Small intestine (tissue), 16 donors: ENCODE measurements at places on chromosomes 4 and X. TPM values are rescaled to one million over a fixed set of nuclear protein-coding genes. Genes with fewer than 3 reads are reported as not detected.

The PAGE2B gene
- polyA plus RNA-seq = not detected

The KIT gene
- 0.54 TPM for polyA plus RNA-seq

The TRAPPC11 gene
- 19.9 TPM for polyA plus RNA-seq

The DACH2 gene
- not detected for polyA plus RNA-seq

The AVPR2 gene
- polyA plus RNA-seq = 3.5 TPM

The ATP5ME gene
- polyA plus RNA-seq = 806 TPM

DNA sequence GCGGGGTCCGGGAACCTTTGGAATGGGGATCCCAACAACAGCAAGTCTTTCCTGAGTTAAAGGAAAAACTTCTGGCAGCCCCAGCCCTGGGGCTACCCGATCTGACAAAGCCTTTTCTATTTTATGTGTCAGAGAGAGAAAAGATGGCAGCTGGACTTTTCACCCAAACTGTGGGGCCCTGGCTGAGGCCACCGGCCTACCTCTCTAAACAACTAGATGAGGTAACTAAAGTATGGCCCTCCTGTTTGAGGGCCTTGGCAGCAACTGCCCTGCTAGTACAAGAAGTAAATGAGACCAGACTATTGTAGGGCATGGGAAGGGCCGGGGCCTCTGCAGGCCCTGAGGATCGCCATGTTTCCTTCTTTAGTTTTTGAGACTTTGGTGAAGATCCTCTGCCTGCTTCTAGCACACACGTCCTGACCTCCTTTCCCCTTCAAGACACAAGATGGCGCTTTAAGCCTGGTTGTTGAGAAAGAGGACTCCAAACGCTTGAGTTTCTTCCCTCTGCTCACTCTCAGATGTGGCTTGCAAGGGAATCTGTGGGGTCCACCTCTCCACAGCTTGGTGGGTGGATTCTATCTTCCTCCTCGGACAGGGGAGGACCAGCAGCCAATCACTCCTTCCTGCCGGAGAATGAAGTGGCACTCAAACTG lies 18.5 kb upstream of the DRD5 start:
- H3K4me3 ChIP-seq = no peak overlapping the region
- DNase-seq = peak; percentile 77
- H3K36me3 ChIP-seq = no peaks in the 10 kb centered on the region
- peaks cover 2% of the 10 kb centered on the region for H3K27me3 ChIP-seq

DNA sequence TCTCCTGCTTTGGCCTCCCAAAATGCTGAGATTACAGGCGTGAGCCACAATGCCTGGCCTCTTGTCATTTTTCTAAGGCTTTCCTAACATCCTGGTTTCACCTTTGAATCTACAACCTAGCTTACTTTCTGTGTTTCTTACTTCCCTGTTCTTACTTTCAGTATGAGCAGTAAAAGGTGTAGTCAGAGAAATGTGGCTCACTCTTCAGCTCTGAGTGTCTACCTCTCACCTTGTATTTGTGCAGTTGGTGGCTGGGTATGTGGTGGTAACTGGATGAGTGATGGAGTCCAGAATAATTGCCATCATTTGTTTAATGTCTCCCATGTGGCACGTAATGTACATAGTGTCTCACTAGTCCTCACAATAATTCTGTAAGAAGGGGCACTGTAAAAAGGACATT lies 19.1 kb upstream of the CXCL11 start:
- H3K36me3 ChIP-seq = no peaks in the 10 kb centered on the region
- H3K27me3 ChIP-seq = no peaks in the 10 kb centered on the region
- DNase-seq = peak; percentile 36
- H3K4me1 ChIP-seq = peaks cover 2% of the 10 kb centered on the region
- H3K27ac ChIP-seq = no peak overlapping the region

- H3K27me3 ChIP-seq = no peaks in the 10 kb centered on the region
- no peaks in the 10 kb centered on the region for H3K36me3 ChIP-seq
- no peak overlapping the region for H3K4me3 ChIP-seq
- no peak overlapping the region for H3K27ac ChIP-seq
- DNase-seq = no peak
- no peaks in the 10 kb centered on the region for H3K4me1 ChIP-seq
These were observed 680.9 kb upstream of the ATOH1 start for GRCh38 chr4:93147524-93148212.

DNA sequence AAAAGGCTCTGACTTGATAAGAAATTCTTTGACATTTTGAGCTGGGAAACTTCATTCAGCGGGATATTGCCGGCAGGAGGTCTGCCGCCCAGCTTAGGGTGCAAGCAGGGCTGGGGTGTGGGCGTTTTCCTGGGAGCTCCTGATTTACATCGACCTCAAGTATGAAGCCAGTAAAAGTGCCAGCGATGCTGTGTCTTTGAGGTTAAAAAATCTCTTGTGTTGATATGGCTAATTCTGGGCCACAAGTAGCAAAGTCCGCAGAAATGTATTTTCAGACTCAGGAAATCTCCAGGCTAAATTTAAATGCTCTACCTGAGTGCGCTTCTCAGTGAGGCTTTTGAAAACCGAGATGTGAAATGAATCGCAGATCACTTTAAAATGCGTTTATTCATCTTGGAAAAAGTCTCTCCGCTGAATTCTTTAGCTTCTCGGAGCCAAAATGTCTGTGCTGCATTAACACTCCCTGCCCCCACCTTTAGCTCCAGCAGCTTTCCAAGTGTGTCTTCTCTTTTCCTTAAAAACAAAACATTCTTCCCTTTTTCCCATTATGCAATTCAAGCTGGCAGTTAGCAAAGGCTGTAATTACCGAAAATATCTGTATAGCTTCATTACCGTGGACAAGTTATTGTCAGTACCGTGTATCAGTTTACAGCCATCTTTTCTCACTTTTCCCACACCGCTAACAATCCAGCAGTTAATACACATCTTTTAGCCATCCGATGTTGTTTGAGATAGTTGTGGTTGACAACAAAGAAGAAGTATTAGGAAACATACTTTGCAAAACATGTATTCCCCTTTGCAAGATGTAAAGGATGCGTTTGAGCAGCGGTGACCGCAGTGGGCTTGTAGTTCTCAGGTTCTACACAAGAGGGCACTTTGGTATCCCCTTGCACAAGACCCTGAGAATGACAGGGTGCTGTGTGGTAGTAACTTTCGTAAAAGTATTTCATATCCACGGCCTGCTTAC lies 136.0 kb upstream of the STX18 start:
- H3K4me3 ChIP-seq = no peak overlapping the region
- no peaks in the 10 kb centered on the region for H3K36me3 ChIP-seq
- no peaks in the 10 kb centered on the region for H3K27me3 ChIP-seq
- no peak overlapping the region for H3K27ac ChIP-seq
- peaks cover 23% of the 10 kb centered on the region for H3K4me1 ChIP-seq

DNA sequence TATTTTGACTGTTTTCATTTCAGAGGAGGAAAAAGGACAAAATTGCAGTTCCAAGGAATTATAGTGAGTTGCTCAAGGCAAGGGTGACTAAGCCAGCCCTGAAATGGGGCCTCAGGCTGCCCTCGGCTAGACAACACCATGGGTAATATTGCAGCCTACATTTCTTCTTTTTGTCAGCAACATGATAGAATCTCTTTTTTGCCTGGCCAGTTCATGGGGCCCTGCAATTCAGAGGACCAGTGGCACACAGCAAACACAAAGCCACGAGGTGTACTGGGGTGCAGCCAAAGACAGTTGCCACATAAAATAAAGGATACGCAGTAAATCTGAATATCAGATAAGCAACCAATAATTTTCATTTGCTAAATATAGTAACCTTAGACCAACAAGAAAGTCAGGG lies 41.8 kb downstream of the RBM47 start:
- H3K27me3 ChIP-seq = no peaks in the 10 kb centered on the region
- no peak overlapping the region for H3K27ac ChIP-seq
- DNase-seq = peak; percentile 43
- no peaks in the 10 kb centered on the region for H3K36me3 ChIP-seq

GRCh38 chrX:45774961-45775360 lies 574.3 kb upstream of the DIPK2B start:
- H3K4me3 ChIP-seq = no peak overlapping the region
- DNase-seq = no peak
- no peaks in the 10 kb centered on the region for H3K36me3 ChIP-seq
- no peak overlapping the region for H3K27ac ChIP-seq
- H3K27me3 ChIP-seq = no peaks in the 10 kb centered on the region

DNA sequence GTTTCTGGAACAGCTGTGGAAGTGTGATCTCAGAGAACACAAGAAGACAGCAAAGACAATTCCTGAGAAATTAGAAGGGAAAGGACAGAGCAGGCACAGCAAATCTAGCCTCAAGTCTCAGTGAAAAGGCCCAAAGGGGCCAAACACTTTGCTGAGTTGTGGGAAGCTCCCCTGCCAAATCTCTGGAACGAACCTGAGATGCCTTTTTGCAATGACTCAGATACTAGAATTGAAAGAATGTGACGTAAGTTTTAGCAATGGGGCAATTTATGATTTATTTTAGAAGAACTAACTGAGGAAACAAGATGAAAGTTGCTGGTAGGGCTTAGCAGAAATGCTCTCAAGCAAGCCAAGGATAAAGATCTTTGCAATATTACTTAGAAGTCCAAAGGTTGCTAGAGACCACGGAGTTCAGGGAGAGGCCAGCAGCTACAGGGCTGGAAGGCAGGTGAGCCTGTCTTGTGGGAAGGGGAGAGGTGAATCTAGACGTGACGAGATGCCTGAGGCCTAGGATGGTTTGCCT lies 92.8 kb downstream of the AMELX start:
- peak overlapping the region; percentile 54 for H3K27ac ChIP-seq
- peak; percentile 69 for DNase-seq
- H3K4me1 ChIP-seq = no peaks in the 10 kb centered on the region

DNA sequence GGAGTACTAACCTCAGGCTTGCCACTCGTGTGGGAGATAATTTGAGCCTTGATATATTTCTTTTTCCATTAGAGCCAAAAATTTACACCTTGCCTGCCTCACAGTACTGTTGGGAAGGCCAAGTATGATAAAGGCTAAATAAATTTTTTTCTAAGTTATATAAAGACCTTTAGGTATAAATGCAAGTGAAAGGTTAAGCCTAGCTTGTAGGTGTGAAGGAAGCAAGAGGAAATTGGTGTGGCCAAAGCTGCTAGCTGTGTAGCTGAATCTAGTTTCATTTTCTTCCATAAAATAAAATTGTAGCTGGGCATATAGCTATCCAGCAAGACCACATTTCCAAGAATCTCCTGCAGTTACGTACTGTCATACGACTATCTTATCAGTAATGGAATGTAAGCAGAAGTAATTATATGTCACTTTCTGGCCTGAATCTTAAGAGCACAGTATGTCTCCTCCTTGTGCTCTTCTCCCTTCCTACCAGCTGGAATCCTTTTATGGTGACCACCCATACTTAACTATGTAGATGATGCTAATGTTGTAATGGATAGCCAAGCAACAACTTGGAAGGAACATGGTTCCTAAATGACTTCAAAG lies 14.3 kb upstream of the GABRE start:
- H3K36me3 ChIP-seq = no peaks in the 10 kb centered on the region
- peaks cover 3% of the 10 kb centered on the region for H3K4me1 ChIP-seq
- H3K27ac ChIP-seq = peak overlapping the region; percentile 45
- no peak overlapping the region for H3K4me3 ChIP-seq
- H3K27me3 ChIP-seq = no peaks in the 10 kb centered on the region

GRCh38 chr4:3335385-3335784 lies 42.6 kb downstream of the RGS12 start:
- H3K4me3 ChIP-seq = no peak overlapping the region
- no peak for DNase-seq
- H3K27ac ChIP-seq = no peak overlapping the region
- H3K4me1 ChIP-seq = no peaks in the 10 kb centered on the region

- H3K4me1 ChIP-seq = no peaks in the 10 kb centered on the region
- DNase-seq = no peak
- H3K36me3 ChIP-seq = no peaks in the 10 kb centered on the region
- no peak overlapping the region for H3K27ac ChIP-seq
- H3K27me3 ChIP-seq = no peaks in the 10 kb centered on the region
These were observed 426.4 kb downstream of the PDGFC start for GRCh38 chr4:156545003-156545785.

- H3K4me3 ChIP-seq = no peak overlapping the region
- H3K27ac ChIP-seq = peak overlapping the region; percentile 94
- no peaks in the 10 kb centered on the region for H3K36me3 ChIP-seq
- peak; percentile 46 for DNase-seq
These were observed 556 bp upstream of the SLC25A43 start for GRCh38 chrX:119398587-119398973.
